Skeletal muscle cell (primary cell): ENCODE measurements at places on chromosomes 6 and 20.

DNA sequence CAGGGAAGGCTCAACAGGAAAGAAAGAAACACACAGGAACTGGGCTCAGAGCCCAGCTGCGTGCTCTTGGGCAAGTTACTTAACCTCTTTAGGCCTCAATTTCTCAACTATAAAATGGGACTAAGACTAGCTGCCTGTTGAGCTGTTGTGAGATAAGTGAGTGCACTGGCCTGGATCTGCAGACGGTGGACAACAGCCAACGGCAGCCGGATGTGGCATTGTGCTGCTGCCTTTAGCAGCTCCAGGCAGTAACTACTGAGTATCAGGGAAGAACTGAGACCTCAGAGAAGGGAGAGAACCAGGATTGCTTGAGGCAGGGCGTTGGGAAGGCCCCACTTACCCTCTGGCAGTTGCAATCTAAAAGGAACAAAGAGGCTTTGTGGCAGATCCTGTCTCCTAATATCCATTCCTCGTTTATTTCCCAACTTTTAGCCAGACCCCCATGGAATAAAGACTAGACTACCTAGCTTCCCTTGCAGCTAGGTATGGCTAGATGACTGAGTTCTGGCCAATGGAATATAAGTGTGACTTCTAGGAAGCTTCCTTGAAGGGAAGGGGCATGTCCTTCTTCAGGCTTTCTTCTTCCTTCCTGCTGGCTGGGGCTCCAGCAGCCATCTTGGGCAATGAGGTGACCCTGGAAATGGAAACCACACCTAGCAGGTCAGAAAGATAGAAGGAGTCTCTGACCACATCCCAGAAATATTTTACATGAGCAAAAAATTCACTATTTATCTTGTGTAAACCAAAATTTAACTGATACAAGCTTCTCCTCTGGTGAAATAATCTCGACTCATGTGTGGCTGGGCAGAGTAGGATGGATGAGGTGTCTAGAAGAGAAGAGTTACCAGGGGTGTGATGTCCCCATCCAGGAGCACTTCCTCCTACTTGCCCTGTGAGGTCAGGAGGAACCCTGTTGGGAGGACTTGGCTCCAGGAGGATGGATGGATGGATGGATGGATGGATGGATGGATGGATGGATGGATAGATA is 67.6 kb downstream of the MRPL14 start:
- no peak for DNase-seq

- DNase-seq = no peak
Observed at GRCh38 chr20:4029505-4030467, 14.4 kb upstream of the RNF24 start.

- no peak for DNase-seq
Observed at GRCh38 chr20:36115925-36116324, 38.6 kb upstream of the EPB41L1 start.

GRCh38 chr20:60256811-60257210 is 298.6 kb downstream of the CDH26 start:
- DNase-seq = no peak

DNA sequence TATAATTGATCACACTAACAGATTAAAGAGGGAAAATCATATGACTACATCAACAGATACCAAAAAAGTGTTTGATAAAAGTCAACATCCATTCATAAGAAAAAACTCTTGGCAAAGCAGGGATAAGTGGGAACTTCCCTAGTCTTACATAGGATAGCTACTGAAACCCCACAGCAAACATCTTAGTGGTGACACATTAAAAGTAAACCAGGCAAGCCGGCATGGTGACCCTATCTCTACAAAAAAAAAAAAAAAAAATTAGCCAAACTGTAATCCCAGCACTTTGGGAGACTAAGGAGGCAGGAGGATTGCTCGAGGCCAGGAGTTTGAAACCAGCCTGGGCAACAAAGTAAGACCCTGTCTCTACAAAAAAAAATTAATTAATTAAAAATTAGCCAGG is 13.8 kb upstream of the CCND3 start:
- DNase-seq = no peak

- DNase-seq = no peak
Observed at GRCh38 chr6:50716899-50717509, 3.7 kb downstream of the TFAP2D start.

DNA sequence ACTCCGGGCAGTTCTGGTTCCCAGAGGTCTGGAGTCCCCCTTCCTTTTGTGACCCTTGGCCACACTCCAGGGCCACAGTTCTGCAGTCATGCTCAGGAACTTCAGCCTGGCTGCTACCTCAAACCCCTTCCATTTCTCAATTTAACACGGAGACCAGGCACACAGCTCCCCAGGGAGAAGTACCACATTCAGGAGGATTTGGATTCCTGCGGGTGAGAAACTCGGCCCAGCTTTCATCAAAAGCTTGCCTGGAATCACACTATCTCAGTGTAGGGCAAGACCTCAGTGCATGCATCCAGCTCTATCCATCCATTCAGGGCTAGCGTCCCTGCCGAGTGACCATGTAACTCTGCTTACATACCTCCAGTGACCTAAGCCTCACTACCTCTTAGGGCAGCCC is 16.8 kb upstream of the IP6K3 start:
- DNase-seq = no peak

DNA sequence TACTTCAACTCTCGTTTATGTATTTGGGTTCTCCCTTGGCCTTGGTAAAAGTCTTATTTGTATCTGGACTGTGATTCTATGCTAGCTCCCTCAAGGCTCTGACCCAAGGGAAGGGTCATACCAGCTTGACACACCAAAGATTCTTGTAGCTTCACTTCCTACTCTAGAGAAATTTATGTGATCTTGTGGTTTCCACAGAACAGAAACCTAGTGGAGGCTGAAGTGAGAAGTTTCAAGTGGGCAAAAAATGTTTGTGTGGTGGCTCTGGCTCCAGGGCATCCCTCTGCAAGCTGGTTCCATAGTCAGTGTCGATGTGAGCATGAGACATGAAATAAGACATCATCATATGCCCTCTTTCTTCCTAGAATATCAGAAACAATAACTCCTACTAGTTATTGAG is 48.1 kb upstream of the TNFRSF21 start:
- no peak for DNase-seq

- no peak for DNase-seq
Observed at GRCh38 chr20:34506480-34506879, 9.7 kb upstream of the DYNLRB1 start.

GRCh38 chr20:24691901-24692351 is 222.5 kb downstream of the SYNDIG1 start:
- DNase-seq = no peak

DNA sequence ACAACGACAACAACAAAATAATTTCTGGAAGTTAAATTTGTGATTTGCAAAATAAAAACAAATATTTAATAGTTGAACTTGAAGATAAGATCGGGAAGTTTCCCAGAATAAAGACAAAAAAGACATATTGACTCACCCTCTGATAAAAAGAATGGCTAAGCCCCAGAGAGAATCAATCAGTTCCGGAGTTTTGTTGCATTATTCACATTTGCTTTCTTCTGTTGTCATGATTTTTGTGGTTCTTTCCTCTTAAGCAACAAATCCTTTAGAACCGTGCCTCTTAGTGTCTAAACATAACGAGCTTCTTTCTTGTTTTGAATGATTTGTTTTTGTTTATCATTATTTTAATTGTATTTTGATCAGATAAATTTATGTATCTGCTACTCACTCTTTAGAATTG is 337.7 kb upstream of the PRND start:
- no peak for DNase-seq

- no peak for DNase-seq
Observed at GRCh38 chr6:11987386-11987785, 24.7 kb upstream of the HIVEP1 start.

- DNase-seq = no peak
Observed at GRCh38 chr20:59413326-59413865, 113.0 kb downstream of the EDN3 start.

GRCh38 chr6:112330879-112331265 is 16.3 kb upstream of the RFPL4B start:
- DNase-seq = no peak

DNA sequence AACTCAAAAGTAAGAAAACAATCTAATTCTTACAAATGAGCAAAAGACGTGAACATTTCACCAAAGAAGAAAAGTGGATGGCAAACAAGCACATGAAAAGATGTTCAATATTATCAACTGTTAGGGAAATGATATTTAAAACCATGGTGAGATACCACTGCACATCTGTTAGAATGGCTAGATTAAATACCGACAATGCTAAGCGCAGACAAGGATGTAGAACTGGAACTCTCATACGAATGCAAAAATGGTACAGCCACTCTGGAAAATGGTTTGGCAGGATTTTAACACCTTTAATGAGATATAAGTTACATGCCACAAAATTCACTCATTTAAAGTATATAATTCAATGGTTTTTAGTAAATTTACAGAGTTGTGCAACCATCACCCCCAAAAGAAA is 44.6 kb upstream of the NFATC2 start:
- no peak for DNase-seq

GRCh38 chr6:89375427-89376267 is 23.1 kb upstream of the UBE2J1 start:
- no peak for DNase-seq

DNA sequence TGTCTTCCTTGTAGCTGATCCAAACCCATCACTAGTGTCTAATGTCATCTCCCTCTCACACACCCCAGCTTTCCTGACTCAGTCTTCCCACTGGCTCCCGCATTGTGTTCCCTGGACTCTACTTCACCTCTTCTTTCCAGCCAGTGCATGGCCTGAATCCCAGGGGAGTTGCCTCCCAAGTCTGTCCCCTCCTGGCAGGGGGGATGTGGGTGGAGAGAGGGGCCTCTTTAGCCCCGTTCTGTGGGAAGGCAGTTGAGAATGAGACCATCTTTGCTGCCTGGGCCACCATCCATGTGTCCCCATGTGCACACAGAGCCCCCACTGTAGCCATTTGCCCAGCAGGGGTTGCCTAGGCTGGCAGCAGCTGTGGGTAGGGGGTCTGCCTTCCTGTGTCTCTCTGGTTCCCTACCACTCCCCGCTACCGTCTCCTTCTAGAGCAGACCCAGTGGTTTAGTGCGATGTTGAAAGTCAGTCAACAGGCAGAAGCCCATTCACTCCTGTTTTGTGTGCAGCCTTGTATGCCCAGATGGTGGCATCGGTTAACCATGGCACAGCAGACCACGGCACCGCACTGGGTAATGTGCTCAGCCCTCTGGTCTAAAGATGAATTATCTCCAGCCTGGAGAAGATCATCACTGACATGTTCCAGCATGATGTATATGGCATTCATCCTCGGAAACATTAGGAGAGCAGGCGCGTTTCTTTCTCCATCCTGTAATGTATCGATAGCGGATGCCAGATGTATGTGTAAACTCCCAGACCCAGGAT is 178.8 kb upstream of the SNX9 start:
- no peak for DNase-seq

DNA sequence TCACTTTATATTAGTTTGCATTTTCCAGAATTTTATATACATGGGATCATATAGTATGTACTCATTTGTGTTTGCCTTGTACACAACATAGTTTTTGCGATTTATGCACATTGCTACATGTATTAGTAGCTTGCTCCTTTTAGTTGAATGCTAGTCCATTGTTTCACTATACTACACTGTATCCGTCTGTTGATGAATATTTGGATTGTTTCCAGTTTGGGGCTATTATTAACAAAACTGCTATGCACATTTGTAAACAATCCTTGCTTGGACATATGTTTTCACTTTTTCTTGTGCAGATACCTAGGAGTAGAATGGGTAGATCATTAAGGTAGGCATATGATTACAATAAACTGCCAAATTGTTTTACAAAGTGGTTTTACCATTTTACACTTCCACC is 3.9 kb upstream of the LRRC1 start:
- no peak for DNase-seq

- no peak for DNase-seq
Observed at GRCh38 chr6:37495244-37495934, 4.3 kb downstream of the CCDC167 start.

DNA sequence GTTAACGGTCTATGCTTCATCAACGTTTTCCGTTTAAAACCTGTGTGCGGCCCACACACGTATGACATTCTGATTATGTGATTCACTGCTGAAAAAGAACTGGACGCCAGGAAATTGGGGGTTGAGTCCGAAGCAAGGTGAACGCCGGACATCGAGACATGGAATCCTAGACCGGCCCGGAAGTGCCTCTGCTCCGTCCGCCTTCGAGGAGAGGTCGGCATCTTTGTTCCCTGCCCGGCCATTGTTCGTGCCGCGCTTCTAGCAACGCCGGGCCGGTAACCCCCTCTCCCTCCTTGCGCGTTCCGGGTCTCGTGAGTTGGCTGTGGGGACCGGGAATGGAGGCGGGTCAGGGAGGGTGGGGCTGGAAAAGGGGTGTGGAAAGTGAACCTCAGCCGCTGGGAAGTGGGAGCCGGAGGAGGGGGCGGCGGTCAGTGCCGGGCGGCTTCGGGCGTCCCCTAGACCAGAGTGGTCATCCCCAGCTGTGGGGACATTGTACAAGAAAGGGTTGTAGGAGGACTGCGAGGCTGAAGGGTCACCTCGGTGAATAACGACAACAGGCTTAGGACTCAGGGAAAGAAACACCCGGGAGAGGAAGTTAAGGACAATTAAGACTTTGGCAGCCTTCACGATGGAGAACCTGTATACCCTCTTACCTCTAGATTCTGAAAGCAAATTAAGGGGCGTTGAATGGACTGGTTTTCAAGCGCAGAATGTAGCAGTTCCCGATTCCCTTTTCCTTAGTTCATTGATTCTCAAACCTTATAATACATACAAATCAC is at the start of gene ZSCAN9:
ZSCAN9 (plus strand) TSS at position 220 of the 779 bp plus-strand sequence. CDS start 1,810 bp downstream, outside the sequence.
- DNase-seq = peak; percentile 52

DNA sequence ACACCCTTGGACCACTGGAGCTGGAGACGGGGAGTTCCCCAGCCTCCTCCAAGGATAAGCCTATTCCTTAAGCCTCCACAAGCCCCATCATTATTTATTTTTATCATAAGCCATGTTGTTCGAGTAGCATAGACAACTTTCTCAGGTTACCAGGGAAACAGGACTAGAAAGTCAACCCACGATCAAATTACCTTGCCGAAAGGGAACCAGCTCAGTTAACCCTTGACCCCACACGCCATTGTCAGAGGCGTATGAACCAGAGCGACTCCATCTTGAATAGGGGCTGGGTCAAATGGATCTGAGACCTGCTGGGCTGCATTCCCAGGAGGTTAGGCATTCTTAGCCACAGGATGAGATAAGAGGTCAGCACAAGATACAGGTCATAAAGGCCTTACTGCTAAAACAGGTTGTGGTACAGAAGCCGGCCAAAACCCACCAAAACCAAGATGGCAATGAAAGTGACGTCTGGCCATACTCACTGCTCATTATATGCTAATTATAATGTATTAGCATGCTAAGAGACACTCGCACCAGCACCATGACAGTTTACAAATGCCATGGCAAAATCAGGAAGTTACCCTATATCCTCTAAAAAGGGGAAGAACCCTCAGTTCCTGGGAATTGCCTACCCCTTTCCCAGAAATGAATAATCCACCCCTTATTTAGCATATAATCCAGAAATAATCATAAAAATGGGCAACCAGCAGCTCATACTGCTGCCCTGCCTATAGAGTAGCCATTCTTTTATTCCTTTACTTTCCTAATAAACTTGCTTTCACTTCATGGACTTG is 22.4 kb downstream of the SYNJ2 start:
- DNase-seq = no peak

- no peak for DNase-seq
Observed at GRCh38 chr20:24619212-24619611, 149.8 kb downstream of the SYNDIG1 start.

- no peak for DNase-seq
Observed at GRCh38 chr6:18154507-18155149, at the start of gene TPMT. Gene TPMT, minus strand, starts transcription at chr6:18155077. Its CDS starts 5,950 bp downstream, at chr6:18149127.

GRCh38 chr6:25960734-25961133 is 1.9 kb upstream of the TRIM38 start:
- DNase-seq = no peak
